ENCODE measurements at places on chromosomes 7 and 10. TPM values are rescaled to one million over a fixed set of nuclear protein-coding genes. Genes with fewer than 3 reads are reported as not detected.

The TRIP6 gene
- total RNA-seq = 81.3 TPM

The OR2A5 gene
- total RNA-seq = not detected

The CALCR gene
- not detected for total RNA-seq

The GNGT1 gene
- not detected for total RNA-seq

The MUC3A gene
- 0.16 TPM for total RNA-seq

The ADCYAP1R1 gene
- total RNA-seq = not detected

The CPA1 gene
- total RNA-seq = 0.45 TPM

All from fibroblast of the aortic adventitia (primary cell).